ENCODE measurements at places on chromosomes 1 and 21. TPM values are rescaled to one million over a fixed set of nuclear protein-coding genes. Genes with fewer than 3 reads are reported as not detected.
A peak's percentile ranks its signal among the peaks of the same experiment; 100 is the strongest.

The PAPPA2 gene
- 0.33 TPM for total RNA-seq

The DAP3 gene
- total RNA-seq = 120 TPM

The TRAF3IP3 gene
- total RNA-seq = not detected

The S1PR1 gene
- 79.1 TPM for total RNA-seq

- DNase-seq = no peak
These were observed 45.6 kb upstream of the GADD45A start for GRCh38 chr1:67639361-67639760.

DNA sequence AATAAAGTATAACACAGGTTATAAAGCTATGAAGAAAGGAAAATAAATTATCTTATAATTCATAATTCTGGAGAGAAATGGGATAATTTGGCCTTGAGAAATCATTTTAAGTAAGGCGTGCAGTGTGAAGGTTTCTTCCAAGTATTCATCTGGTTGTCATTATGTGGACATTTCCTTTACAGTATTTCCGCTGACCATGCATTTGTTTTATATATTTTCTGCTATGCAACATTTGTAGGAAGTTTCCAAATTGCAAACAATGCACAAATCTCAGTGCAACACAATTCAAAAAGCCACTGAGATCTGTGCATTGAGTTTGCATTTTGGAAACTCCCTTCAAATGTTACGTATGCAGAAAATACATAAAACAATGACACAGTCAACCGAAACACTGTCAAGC is 17.8 kb downstream of the ZNF670 start:
- DNase-seq = no peak

DNA sequence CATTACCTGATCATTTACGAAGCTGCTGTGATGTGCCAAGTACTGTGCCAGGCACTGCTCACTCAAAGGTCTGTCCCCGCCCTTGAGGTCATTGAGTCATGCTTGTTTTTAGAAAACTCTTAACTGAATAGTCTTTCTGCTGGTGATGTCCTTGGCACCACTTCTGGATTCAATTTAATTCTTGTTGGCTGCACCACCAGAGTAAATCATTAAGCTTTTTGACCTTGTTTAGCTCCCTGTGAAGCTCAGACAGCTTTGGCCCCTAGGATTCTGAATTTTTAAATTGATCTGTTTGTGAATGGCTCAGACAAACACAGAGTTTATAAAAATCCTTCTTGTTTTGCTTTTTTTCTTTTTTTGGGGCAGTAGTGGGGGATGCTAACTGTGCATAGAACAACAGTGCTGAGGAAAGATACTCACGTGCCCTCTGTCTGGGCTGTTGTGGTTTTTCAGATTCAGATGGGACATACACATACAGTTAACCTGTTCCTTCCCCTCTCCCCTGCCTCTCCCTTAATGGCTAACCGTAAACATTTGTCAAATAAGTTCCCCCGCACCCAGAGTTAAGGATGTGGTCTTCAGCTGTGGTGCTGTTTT is 67.6 kb downstream of the MTR start:
- no peak for DNase-seq

DNA sequence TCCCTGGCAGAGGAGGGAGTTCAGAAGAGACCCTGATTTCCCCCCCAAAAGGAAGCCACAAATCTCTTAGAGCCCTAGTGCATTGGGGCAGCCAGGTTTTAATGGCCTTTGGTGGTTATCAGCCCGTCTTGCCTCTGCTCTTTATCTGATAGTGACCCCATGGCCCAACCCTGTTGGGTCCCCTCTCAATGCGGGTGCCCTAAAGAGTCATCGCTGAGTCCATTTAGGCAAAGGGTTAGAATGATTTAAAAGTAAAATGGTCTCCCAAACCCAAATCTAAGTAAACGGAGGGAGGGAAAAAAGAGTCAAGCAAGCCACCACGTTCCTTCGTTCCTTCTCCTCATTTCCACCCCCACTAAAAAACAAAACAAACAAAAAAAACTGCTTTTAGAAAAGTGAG is 164.0 kb downstream of the RUNX1 start:
- no peak for DNase-seq

DNA sequence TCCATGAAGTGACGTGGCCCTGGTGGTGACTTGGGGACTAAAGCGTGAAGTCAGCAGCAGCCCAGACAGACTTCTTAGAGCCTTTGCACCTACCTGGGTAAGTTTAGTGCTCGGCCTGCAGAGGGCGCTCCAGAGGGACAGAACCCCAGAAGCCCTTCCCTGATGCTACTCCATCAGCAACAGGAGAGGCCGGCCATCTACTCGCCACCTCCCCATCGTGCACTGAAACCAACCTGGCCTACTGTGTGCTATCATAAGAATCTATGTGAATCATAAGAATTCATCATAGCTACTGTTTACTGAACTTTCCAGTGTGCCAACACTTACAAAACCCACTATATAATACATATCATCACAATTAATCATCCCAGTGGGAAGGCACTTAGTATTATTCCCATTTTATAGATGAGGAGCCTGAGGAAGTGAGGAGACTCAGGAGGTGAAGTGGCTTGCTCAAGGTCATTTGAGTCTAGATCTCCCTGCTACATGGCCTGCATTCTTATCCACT is 7.9 kb upstream of the EDN2 start:
- peak; percentile 67 for DNase-seq
